NAMALWA (cell line): ENCODE measurements at places on chromosomes 6 and 20.

DNA sequence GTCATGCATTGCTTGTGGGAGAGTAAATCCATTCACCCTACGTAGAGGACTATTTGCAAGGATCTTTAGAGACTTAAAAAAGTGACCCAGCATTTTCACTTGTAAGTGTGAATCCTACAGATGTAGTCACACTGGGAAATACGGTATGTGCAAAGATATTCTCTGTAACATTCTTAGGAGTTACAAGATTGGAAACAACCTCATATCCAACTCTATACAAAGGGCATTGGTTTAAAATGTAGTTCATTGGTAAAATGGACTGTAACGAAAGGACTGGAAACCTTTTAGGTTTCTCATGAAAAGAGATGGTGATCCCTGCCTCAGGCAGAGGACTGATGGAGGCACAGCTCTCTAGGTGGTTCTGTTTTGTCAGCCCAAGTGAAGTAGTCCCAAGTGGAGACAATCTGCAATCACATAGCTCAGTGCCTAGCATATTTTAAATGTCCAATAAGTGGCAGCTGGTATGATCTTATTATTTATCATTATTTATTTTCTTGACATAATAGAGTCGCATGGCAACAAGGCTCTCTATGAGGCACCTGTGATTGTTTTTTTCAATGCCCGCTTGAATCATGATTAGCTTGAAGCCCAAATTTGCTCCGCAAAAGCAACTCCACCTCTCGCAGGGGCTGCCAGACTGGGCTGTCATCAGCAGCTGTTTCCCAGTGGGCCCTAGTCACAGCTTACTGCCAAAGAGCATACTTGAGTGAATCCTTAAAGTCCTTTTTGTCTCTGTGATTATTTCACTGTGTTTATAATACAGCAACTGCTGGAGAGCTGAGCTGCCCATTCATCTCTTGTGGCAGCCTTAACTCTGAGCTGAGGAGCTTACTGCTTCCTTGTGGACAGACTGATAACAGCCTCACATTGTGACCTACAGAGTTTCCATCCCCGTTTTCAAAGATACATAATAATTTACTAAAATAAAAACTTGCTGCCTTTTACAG is 19.8 kb upstream of the ENPP1 start:
- no peak for DNase-seq

DNA sequence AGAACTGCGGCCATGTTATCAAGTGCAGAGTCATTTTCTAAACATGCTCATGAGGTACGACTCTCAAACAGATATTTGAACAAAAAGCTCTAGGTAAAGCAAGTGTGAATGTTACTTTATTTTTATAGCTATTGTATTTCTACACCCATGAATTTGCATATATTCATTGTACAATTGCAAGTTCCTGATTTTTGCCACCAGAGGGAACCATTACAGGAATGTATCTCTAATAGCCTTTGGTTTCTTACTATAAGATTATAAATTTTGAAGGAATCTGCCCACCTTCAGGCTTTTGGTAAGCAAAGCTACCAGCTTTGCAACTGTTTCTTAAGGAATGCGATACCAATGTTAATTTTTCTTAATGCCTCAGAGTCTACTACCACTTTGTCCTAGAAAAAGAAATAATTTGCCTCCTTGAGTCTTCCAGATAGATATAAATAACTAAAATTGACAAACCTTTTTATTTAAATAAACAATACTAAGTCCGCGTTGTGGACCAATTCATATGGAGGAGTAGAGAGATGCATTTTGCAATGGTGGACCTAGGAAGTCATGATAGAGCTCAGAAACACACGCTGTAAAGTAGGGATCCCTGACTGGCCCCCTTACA is 125.4 kb upstream of the SAMD5 start:
- peak; percentile 56 for DNase-seq

GRCh38 chr6:96194675-96195074 is 178.9 kb downstream of the FUT9 start:
- DNase-seq, result no peak

DNA sequence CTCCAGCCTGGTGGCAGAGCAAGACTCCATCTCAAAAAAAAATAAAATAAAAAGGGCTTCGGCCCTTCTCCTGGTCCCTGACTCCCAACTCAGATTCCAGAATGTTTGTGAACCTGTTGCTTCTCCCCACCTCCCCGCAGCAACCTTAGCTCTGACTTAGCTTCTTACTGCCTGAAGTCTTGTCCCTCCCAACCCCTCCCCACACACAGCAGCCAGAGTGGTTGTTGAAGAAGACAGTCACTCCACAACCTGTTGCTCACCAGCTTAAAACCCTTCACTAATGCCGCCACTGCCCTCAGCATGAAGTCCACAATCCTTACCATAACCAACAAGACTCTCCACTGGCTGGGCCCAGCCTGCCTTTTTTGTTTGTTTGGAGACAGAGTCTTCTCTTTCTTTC is 6.5 kb upstream of the PTPRT start:
- DNase-seq, result no peak

DNA sequence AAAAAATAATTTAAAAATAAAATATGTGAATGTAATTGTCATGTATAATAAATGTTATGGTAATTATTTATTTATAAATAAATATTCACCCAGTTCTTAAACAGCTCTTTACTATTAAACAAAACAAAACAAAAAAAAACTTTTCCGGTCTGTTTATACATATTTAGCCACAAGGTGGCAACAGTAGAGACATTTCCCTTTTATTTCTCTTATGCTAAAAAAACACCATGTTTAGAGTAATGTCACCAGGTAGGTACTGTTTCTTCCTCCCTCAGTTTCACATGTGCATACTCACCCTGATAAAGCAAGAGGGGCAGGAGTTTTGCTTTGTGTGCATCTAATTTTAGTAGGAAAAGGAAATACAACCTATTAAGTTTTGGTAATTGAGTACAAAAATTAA is 610.4 kb upstream of the IMPG1 start:
- DNase-seq, result peak; percentile 38

- peak; percentile 19 for DNase-seq
These were observed 10.8 kb upstream of the LY86 start for GRCh38 chr6:6577735-6578134.

- no peak for DNase-seq
These were observed 8.0 kb upstream of the RTF2 start for GRCh38 chr20:56460459-56460858.

- DNase-seq, result no peak
These were observed 83.4 kb downstream of the NOL4L start for GRCh38 chr20:32501709-32502108.

GRCh38 chr6:3409699-3410384 is 47.0 kb downstream of the SLC22A23 start:
- no peak for DNase-seq

GRCh38 chr6:31158863-31159855 is 770 bp downstream of the TCF19 start:
- no peak for DNase-seq

DNA sequence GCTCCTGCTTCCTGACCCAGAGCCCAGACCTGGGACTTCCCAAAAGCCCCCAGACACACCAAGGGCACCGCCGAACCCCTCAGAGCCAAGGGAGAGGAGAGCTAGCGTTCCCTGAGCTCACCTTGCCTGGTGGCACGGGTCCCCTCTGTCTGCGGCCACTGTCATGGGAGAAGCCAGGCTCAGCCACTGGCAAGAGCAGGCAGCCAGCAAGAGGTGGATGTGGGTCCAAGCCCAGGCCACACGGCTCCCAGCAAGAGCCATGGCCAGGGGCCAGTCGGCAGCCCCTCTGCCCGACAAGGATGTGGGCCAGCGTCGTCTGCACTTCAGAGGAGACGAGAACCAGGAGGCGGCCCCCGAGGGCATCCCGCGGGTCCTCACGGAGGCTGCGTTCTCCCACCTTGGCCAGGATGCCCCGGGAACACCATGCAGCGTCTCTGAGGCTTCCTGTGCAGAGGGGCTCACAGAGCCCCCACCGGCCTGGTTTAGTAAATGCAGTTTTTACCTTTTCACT is 2.2 kb upstream of the PPDPF start:
- no peak for DNase-seq

- no peak for DNase-seq
These were observed 404.4 kb downstream of the UTRN start for GRCh38 chr6:144689503-144690040.

DNA sequence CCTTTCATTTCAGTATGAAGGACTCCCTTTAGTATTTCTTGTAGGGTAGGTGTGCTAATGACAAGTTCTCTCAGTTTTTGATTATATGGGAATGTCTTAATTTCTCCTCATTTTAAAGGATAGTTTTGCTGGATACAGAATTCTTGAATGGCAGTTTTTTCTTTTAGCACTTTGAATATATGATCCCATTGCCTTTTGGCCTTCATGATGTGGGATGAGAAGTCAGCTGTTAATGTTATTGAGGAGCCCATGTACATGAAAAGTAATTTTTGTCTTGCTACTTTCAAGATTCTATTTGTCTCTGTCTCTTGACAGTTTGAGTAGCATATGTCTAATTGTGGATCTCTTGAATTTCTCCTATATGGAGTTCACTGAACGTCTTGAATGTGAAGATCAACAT is 30.9 kb downstream of the RSPH3 start:
- no peak for DNase-seq

- DNase-seq, result peak; percentile 86
These were observed 46.0 kb downstream of the GTF2H5 start for GRCh38 chr6:158213925-158214674.

- DNase-seq, result no peak
These were observed 55.4 kb downstream of the GRM4 start for GRCh38 chr6:34090529-34090928.

DNA sequence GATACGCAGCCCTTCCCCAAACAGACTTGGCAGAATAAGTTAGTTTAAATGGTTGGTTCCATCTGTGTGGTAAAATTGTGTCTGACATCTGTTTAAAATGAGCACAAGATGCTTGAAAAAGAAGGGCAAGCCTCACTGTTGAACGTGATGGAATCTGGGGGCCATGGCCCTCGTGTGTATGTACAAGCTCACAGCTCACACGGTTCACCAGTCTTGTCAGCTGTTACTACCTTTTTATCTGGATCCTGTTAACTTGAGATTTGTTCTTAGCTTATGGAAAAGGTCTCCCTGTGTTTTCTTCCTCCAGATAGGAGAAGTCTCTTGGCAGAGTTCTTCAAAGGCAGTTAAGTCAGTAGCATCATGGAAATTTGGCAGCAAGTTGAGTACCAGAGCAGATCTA is 270.6 kb downstream of the KHDC1L start:
- DNase-seq, result no peak

DNA sequence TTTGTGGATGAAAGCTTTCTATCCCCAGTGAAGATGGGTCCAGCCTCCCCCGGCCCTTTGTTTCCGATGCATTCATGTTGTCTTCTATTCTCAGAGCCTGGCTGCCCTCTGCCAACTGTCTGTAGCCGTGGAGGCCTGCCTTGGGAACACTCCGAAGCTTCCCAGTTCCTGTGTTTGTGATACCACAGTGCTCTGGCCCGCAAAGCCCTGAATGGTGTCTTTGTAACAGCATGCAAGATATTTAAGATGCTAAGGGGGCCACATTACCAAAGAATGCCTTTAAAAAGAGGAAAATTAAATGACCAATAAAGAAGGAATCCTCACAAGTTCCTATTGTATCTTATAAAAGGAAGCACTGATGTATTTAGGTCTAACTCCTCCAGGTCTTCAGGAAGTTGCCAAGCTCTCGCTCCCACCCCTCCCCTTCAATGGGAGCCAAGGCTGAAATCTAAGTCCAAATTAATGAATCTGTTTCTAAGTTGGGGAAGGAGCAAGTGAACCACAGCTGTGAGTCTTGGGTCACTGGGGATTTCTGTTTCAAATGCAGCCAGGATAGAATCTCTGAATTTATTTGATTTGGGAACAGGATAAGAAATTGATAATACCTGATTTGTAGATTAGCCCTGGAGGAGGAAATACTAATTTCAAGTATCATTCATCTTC is 596.1 kb downstream of the QKI start:
- DNase-seq, result no peak

DNA sequence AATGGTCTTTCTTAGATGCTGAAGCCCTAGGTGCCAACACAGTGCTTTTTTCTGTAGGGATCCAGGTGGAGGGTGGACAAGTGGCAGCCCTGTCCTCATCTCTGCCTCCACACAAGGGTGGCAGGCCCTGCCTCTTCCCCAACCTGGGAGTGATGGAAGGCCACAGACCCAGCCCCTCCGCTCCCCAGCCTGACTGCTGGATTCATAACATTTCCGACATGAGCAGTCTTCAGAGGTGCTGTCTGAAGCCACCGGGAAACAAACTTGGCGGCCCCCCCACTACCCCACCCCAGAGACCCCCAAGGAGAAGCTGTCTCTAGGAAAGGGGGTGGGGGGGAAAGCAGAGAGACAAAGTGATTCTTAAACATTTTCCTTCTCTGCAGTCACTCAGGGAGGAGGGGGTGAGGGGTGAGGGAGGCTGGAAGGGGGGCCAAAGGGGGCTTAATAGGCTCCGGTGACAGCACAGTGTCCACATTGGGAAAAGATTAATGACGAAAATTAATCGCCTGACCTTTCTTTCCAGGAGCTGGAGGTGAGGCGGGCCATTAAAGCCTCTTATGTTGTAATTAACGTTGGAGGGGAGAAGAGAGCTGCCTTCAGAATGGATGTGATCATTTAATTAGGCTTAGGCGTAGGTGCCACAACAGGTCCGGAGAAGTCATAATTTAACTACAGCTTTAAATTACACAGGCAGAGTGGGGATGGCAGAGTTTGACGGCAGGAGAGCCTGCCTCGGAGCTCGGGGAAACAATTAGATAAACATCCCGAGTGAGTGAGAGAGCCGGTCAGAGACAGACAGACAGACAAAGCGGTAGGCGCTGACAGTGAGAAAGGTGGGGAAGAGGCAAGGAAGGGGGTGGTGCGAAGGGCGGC is 76.8 kb upstream of the FOXP4 start:
- no peak for DNase-seq

- no peak for DNase-seq
These were observed 62.8 kb downstream of the JARID2 start for GRCh38 chr6:15308435-15309213.

DNA sequence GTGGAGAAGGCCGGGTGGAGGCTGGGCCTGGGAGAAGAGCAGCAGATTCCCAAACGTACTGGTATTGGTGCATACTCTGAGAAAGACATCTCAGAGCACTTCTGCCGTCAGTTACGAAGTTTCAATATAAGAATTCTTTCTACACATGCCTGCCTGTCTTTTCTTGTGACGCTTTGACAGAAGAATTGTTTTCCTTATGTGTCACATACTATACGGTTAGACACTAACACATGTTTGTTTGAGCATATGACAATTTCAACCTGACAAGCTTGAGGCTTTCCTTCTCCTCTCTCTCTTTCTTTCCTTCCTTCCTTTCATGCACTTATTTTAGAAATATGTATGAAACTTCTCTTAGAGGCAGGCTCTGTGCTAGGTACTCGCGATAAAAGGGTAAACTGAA is 360.0 kb downstream of the QKI start:
- no peak for DNase-seq

- DNase-seq, result peak; percentile 67
These were observed 317.1 kb downstream of the ESR1 start for GRCh38 chr6:152124429-152125074.

GRCh38 chr6:47290124-47290834 is 19.4 kb downstream of the TNFRSF21 start:
- no peak for DNase-seq
